ENCODE measurements at places on chromosomes 12 and 14. TPM values are rescaled to one million over a fixed set of nuclear protein-coding genes. Genes with fewer than 3 reads are reported as not detected.

The CD163 gene
- total RNA-seq = not detected

The RTN1 gene
- 0.27 TPM for total RNA-seq

- no peak for DNase-seq
Measured at GRCh38 chr12:130224613-130225012, 62.3 kb downstream of the FZD10 start.

The LRRIQ1 gene
- 1.5 TPM for total RNA-seq

DNA sequence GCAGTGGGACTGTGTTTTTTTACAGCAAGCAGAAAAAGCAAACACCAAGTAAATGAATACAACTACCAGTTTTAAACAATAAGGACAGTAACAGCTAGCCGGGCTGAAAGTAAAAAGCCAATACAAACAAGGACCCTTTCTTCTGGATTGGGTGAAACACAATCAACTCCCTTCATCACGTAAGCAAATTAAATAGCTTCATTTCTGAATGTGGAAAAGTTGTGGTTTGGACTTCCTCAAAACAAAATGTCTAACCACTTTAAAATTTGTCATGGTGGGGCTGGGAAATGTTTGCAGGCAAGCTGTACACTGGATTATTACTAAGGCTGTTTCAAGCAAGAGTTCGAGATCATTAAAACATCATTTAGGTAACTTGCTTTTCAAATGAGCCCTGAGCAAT is 47.4 kb downstream of the TCHP start:
- peak; percentile 79 for DNase-seq

The SNAPC1 gene
- total RNA-seq = 22.9 TPM

The SERPINA10 gene
- total RNA-seq = not detected

- DNase-seq = no peak
Measured at GRCh38 chr14:23043754-23044153, 1.7 kb downstream of the PSMB11 start.

DNA sequence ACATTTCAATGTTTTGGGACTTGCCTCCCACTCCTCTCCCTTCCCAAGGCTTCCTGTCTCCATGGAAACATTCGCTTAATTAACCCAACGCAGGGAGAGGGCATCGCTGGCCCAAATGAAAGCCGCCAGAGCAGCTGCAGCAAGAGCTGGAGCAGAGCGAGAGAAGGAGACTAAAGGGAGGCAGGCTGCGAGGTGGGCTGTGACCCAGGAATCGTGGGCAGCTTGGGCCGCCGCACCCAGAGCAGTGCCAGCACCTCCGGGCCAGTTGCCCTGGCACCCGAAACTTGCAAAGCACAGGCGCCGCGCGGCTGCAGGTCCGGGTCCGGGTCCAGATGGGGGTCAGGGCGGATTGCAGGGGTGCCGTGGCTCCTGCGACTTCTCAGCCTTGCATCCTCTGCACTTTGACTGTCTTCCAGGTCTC is 43.5 kb upstream of the PTPRQ start:
- DNase-seq = no peak

GRCh38 chr12:43111608-43112007 is 440.4 kb downstream of the ADAMTS20 start:
- peak; percentile 28 for DNase-seq

DNA sequence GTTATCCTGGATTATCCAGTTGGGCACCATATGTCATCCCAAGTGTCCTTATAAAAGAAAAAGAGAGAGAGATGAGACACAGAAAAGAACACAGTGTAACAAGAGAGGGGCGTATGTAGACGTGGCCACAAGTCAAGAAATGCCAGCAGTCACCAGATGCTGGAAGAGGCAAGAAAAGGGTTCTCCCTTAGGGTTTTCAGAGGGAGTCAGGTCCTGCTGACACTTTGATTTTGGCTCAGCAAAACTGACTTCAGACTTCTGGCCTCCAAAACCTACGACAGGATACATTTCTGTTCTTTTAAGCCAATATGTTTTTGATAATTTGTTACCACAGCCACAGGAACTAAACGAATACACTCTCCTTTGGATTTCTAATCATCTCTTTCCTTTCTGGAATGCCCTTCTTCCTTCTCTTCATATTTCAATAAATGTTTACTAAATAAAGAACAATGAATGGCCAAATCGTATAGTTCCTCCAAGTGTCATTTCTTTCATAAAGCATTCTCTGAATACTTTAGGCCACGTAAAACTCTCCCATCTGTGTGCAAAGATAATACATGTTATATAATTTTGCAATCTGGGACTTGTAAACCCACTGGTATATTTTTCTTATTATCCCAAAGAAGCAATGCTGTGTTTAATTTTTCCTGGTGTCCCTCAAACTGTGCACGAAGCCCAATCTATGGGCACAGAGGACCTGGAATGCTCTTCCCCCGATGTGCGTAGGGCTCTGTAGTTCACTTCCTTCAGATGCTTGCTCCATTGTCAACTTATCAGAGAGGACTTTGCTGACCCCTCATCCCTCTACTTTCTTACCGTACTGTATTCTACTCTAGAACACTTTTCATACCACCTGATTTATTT is 303.6 kb downstream of the CEP128 start:
- no peak for DNase-seq

The CFAP251 gene
- 8.8 TPM for total RNA-seq

DNA sequence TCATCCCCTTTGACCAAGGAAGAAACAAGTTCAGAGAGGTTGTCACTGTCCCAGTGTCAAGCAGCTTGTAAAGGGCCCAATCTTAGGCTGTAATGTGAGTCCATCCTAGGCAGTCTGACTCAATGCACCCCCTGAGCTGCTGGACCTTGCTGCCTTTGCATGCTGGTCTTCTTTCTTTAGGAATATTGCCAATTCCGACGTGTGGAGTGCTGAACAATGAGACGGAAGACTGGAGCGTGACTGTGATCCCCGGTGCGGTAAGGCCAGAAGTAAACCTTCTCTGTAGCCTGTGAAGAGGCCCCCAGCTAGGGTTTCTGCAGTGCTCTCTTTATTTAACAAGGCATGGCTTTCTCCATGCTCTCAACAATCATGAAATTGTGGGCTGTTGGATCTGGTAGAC is 963 bp downstream of the TCTN2 start:
- DNase-seq = peak; percentile 22

- DNase-seq = no peak
Measured at GRCh38 chr14:38593476-38593875, 337.6 kb upstream of the CLEC14A start.

The RNASE3 gene
- total RNA-seq = not detected

DNA sequence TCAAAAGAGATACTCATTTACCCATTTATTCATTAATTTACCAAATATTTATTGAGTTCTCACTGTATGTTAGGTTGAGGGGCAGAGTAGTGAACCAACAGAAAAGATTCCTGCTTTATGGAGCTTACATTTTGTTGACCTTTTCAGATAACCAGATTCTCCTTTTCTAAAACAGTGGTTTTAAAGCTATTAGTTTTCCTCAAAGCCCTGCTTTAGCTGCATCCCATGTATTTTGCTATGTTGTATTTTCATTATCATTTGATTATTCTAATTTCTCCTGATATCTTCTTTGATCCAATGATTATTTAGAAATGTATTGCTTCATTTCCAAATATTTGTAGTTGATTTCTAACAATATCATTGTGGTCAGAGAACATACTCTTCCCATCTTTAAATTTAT is 53.6 kb downstream of the EML1 start:
- no peak for DNase-seq

DNA sequence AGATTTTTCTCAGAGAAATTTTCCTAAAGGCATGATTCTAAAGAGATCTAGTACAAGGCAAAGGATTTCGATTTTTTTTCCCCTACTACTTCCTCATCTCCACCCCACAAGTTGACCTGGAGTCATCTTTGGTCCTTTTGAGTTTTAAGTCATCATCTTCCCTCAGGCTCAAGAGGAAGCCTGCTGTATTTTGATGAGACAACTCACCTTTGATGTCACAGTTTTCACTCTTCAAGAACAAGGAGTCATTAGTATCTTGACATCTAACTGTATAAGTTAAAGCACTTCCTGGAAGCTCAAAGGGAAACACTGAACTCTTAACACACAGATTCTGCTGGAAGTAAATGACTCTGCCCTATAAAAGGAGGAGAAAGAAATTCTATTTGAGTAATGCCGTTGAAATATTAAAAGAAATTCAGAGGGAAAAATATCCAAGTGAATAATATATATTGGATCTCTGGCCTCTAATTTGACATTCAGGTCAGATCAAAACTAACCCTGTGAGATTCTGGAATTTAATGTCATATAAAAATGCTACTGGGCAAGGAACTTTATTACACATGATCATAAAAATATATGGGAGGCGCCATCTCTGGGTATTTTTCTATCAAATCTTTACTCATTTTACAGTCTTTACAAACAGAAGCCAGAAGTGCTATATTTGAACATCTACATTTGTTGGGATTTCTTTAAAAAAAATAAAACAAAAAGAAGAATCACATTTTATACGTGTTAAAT is 435.0 kb downstream of the NRXN3 start:
- DNase-seq = no peak

GRCh38 chr12:57741844-57742738 is 2.7 kb upstream of the TSPAN31 start:
- no peak for DNase-seq

The SELPLG gene
- total RNA-seq = 1.5 TPM
